GM23338 (cell line): ENCODE measurements at places on chromosomes 3 and 15.

DNA sequence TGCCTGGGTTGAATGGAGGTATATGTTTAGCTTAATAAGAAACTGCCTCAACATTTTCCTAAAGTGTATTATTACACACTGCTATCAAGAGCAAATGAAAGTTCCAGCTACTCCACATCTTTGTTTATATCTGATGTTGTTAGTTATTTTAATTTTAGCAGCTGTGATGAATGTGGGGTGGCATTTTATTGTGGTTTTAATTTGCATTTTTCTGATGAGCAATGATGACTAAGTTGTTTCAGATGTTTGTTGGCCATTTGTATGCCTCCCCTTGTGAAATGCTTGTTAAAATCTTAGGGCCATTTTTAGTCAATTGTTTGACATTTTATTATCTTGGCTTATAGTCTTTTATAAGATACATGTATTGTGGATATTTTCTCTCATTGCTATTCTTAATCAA is 260.4 kb upstream of the SLCO3A1 start:
- no peak for DNase-seq

DNA sequence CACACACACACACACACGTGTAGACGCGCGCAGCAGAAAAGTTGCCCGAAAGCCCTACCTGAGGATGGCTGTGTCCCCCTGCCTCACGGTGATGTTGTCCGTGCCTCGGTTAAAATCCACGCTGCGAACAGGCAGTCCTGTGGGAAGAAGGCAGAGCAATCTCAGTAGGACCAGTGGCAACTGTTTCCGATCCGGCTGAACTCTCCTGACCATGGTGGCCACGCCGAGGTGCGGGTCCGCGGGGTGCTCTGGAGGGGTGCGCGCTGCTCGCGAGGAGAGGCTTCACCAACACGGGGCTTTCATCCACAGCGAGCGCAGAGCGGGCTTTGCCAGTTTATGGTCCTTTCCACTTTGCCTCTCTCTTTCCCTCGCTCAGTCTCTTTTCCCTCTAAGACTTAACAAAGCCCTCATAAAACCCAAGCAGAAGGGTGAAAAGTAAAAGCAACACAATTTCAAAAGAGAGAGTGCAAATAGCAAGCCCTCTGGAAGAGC is 422 bp downstream of the LSAMP start:
- DNase-seq: peak; percentile 52

- peak; percentile 40 for DNase-seq
Observed at GRCh38 chr3:108473711-108474110, 36.7 kb downstream of the MYH15 start.

GRCh38 chr15:96324940-96325540 is 5.5 kb upstream of the NR2F2 start:
- no peak for DNase-seq

- DNase-seq: peak; percentile 76
Observed at GRCh38 chr3:25897019-25897418, 107.1 kb downstream of the OXSM start.

- DNase-seq: no peak
Observed at GRCh38 chr15:90735923-90736322, 18.8 kb downstream of the BLM start.
